ENCODE measurements at places on chromosomes 5 and 9. TPM values are rescaled to one million over a fixed set of nuclear protein-coding genes. Genes with fewer than 3 reads are reported as not detected.

Gene LAMC3
- 16.7 TPM for total RNA-seq

Gene LVRN
- 0.38 TPM for total RNA-seq

Gene CDKN2B
- total RNA-seq = 7.0 TPM

Gene PRSS3
- not detected for total RNA-seq

Gene LEAP2
- 1.1 TPM for total RNA-seq

Gene LCNL1
- 1.4 TPM for total RNA-seq

Gene SUSD3
- 6.3 TPM for total RNA-seq

- no peaks in the 10 kb centered on the region for H3K27me3 ChIP-seq
- H3K36me3 ChIP-seq = no peaks in the 10 kb centered on the region
- H3K4me1 ChIP-seq = no peaks in the 10 kb centered on the region
- H3K4me3 ChIP-seq = no peak overlapping the region
- no peak overlapping the region for H3K27ac ChIP-seq
- DNase-seq = no peak
Measured at GRCh38 chr5:81579262-81579924, 171.5 kb downstream of the SSBP2 start.

- H3K4me1 ChIP-seq = no peaks in the 10 kb centered on the region
- no peak for DNase-seq
Measured at GRCh38 chr9:121676926-121677325, 25.5 kb downstream of the DAB2IP start.

DNA sequence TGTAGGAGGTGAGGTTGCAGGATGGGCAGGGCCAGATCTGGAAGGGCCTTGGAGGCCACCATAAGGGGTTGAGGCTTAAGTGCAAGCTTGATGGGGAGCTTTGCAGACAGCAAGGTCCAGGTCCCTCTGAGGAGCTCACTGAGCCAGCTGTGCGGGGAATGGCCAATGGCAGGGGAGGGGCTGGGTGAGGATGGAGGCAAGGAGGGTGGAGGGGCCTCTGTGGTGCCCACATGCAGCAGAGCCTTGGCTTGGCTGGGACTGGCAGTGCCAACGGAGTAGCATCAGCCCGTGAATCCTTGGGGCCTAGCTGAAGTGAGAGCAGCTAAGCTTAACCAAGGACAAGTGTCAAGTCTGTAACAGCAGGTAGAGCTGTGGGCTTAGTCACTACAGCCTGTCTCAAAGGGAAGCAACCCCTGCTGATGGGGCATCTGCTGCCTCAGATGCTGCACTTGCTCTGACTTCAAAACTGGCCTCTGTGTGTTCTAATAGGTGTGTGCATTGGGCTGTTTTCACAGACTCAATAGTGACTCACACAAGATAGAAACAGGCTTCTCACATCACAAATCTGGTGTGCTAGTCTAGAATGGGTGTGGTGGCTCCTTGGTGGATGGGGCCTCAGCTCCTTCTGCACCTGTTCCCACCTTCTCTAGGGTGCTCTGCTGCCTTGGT lies 16.3 kb downstream of the GALNT12 start:
- no peaks in the 10 kb centered on the region for H3K36me3 ChIP-seq
- no peak for DNase-seq
- H3K27me3 ChIP-seq = no peaks in the 10 kb centered on the region
- H3K4me3 ChIP-seq = no peak overlapping the region
- H3K4me1 ChIP-seq = no peaks in the 10 kb centered on the region

GRCh38 chr5:60018091-60018490 lies 124.6 kb upstream of the PDE4D start:
- no peak overlapping the region for H3K4me3 ChIP-seq
- H3K4me1 ChIP-seq = no peaks in the 10 kb centered on the region
- no peaks in the 10 kb centered on the region for H3K27me3 ChIP-seq
- no peaks in the 10 kb centered on the region for H3K36me3 ChIP-seq
- DNase-seq = no peak
- no peak overlapping the region for H3K27ac ChIP-seq

DNA sequence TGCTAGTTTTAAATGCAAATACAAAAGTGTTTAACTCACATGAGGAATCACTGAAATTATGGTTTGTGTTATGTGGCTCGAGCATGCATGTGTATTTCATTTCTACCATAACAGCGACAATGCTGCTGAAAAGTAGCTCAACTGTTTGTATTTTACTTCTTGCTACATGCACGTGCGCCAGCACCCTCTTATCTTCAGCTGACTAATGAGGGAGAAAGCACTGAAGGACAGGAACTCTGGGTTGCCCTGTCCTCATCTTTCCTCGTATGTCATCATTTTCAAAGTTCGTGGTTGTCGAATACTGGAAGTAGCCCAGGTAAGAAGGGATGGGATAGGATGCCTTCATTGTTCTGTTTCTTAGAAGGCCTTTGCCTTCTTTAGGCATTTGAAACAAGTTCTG lies 120.3 kb downstream of the SYK start:
- H3K4me3 ChIP-seq = no peak overlapping the region
- no peaks in the 10 kb centered on the region for H3K4me1 ChIP-seq
- no peak overlapping the region for H3K27ac ChIP-seq
- H3K27me3 ChIP-seq = no peaks in the 10 kb centered on the region
- DNase-seq = no peak

GRCh38 chr9:124040935-124041816 lies 29.6 kb downstream of the LHX2 start:
- peak; percentile 88 for DNase-seq
- peaks cover 57% of the 10 kb centered on the region for H3K27me3 ChIP-seq
- no peak overlapping the region for H3K27ac ChIP-seq
- no peaks in the 10 kb centered on the region for H3K36me3 ChIP-seq
- H3K4me3 ChIP-seq = peak overlapping the region; percentile 72
- no peaks in the 10 kb centered on the region for H3K4me1 ChIP-seq
